Esophagus muscularis mucosa (tissue), 4 donors: ENCODE measurements at places on chromosomes 4 and X.

- DNase-seq = no peak
These were observed 44.8 kb downstream of the SPANXN3 start for GRCh38 chrX:143472347-143472938.

GRCh38 chr4:86334020-86334750 is 25.7 kb downstream of the MAPK10 start:
- DNase-seq = no peak

- DNase-seq = no peak
These were observed 167.9 kb downstream of the CORIN start for GRCh38 chr4:47669946-47670345.

DNA sequence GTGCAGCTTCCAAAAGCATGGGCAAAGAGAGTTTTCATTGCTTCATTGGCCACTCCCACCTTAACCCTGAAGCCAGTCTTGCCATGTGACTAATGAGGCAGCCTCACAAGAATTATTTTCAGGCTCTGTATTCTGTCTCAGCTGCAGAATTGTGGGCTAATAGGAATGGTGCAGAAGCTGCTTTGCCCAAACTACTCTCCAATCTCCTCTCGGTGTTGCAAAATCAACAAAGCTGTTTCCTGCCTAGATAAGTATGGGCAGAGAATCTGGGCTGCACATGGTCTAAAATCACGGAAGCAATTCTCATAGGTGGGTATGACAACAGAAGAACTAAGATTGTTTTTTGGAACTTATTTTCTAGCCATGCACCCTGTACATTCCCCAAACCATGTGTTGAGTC is 31.4 kb downstream of the PPP1R2C start:
- DNase-seq = no peak

GRCh38 chr4:110347805-110348204 is 128.2 kb upstream of the ENPEP start:
- no peak for DNase-seq

DNA sequence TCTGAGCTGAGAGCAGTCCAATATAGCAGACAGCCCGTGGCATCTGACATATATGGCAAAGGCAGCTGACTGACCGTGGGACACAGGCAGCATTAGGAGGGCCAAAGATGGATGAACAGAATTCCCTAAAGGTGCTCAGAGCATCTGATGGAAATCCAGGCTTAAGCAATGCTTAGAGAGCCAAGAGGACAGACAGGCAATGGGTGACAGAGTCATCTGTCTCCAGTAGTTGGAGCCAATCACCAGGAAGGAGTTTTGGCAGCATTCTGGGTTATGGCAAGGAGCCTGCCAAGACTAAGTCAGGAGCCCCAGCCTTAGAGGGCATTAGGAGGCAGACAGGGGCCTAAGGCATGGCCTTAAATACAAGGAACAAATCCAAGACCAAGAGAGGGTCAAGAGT is 153.3 kb upstream of the USP9X start:
- no peak for DNase-seq

- DNase-seq = no peak
These were observed 12.3 kb upstream of the XPNPEP2 start for GRCh38 chrX:129726307-129727111.

- no peak for DNase-seq
These were observed 1061.9 kb upstream of the TENM3 start for GRCh38 chr4:181181331-181181730.

- no peak for DNase-seq
These were observed 89.6 kb upstream of the MTM1 start for GRCh38 chrX:150478496-150479492.

GRCh38 chr4:142567199-142567598 is 278.9 kb downstream of the INPP4B start:
- no peak for DNase-seq
